ENCODE measurements at places on chromosomes 5 and 9.

DNA sequence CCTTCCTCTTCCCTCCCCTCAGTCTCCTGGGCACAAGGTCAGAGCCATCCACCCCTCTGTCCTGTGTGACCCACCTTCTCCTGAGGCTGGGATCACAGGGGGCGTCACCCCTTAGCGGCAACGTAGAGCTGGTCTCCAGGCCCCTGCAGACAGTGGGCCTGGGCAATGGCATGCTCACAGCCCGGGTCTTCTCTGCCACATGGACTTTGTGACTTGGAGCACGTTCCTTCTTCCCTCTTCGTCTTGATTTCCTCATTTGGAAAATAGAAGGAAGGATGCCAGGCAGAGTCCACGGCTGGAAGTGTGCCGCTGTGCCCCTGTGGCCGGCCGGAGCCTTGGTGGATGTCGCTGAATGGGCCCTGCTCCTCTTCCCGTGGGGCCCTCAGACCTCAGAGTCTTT lies 10.0 kb downstream of the RXRA start:
- no peak for DNase-seq

DNA sequence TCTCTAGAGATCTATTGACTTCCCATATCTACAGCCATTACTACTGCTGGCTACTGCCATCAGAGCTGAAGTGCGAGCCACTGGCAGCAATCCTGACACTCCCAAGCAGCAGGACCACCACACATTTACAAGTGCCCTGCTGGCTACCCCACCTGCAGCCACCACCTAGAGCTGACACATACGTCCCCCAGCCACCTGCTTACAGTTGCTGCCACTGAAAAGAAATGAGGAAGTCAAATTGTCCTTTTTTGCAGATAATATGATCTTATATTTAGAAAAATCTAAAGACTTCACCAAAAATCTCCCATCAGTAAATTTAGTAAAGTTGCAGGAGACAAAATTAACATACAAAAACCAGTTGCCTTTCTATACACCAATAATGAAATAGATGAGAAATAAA lies 48.4 kb downstream of the ZNF484 start:
- no peak for DNase-seq

- no peak for DNase-seq
Measured at GRCh38 chr5:102811972-102812371, 56.9 kb downstream of the PAM start.

DNA sequence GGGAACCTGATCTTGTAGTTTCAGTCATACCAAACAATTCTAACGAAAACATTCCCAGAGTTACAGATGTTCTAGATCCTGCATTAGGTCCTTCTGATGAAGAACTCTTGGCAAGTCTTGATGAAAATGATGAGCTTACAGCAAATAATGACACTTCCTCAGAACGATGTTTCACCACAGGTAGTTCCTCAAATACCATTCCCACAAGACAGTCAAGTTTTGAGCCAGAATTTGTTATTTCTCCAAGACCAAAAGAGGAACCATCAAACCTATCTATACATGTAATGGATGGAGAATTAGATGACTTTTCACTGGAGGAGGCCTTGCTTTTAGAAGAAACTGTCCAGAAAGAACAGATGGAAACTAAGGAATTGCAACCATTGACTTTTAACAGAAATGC lies 21.0 kb downstream of the RMI1 start:
- DNase-seq = no peak

GRCh38 chr5:114657342-114658130 lies 295.7 kb downstream of the KCNN2 start:
- DNase-seq = no peak

- DNase-seq = no peak
Measured at GRCh38 chr5:1759378-1759970, 40.2 kb downstream of the MRPL36 start.

DNA sequence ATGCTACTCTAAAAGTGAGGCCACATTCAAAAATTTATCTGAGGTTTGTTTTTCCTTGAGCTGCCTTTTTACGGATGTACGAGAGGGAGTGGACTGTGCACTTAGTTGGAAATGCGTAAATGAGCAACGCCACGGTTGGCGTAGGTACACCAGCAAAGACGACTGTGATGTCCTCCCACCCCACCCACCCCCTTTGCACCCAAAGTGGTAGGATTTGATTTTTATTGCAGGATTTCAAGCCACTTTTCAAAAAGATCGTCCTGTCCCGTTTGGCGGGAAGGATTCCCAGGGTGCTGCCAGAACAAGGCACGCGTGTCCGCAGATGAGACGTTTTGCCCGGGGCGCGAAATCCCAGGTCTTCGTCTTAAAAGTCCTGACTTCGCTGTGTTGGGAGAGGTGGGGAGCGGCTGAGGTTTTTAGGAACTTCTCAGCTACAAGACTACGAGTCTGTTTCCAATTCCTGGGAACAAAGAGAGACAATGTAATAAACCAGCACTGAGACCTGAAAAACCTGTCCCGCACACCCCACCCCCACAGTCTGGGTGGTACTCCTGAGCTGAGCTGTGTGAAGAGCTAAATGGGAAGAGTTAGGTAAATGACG lies 1.0 kb upstream of the TLE1 start:
- DNase-seq = no peak

DNA sequence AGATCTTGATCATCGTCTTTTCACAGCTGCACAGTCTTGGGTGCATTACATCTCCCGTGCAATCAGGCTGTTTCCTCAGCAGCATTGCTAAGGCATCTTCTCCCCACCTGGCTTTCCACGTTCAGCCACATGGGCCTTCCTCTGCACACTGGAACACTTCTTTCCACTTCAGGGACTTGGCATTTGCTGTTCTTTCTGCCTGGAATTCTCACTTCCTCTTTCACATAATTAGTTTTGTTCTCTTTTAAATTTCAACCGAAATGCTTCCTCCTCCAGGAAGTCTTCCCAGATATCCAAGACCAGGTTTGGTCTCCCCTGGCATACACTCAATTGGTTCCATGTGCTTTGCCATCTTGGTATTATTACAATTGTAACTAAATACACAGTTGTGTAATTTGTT lies 43.8 kb downstream of the WHRN start:
- no peak for DNase-seq

DNA sequence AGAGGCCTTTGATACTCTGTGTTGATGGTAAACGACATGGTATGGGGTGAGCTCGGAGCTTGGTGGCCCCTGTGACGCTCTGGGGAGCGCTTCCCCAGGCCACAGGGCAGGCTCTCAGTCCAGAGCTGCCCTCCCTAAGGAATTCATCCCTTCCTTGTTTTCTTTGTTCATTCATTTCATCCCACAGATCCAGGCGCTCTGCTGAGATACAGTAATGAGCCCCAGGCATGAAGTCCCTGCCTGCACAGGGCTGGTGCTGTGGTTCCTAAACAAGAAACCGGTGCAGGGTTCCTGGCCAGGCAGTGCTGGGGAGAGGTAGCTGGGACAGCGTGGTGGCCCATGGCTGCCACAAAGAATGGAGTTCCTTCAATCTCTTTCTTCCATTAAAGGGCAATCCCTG lies 14.4 kb downstream of the NEK6 start:
- DNase-seq = no peak

GRCh38 chr5:141529873-141530272 lies 41.0 kb downstream of the PCDHGC5 start:
- no peak for DNase-seq
